ENCODE measurements at places on chromosomes 5 and 9.
A peak's percentile ranks its signal among the peaks of the same experiment; 100 is the strongest.

- DNase-seq = no peak
These were observed 66.3 kb upstream of the RAI14 start for GRCh38 chr5:34589832-34590231.

DNA sequence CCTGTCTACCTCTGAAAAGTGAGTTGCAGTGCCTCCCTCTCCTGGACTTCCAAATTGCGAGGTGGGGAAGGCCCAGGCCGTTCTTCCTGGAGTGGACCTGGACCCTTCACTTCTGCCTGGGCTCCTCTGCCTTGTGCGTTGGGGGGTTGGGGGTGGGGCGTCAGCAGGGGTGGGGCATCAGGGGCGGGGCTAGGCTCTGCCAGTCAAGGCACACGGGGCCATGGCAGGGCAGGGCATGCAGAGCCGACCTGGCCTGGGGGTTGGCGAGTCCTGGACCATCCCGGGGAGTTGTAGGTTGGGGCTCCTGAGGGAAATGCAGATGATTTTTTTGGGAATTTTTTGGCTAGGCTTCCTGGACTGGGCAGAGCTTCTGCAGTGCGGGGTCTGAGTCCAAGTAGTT, 87.1 kb downstream of the EHMT1 start:
- DNase-seq = no peak

- no peak for DNase-seq
These were observed 5.6 kb downstream of the SLC2A8 start for GRCh38 chr9:127402401-127403090.

DNA sequence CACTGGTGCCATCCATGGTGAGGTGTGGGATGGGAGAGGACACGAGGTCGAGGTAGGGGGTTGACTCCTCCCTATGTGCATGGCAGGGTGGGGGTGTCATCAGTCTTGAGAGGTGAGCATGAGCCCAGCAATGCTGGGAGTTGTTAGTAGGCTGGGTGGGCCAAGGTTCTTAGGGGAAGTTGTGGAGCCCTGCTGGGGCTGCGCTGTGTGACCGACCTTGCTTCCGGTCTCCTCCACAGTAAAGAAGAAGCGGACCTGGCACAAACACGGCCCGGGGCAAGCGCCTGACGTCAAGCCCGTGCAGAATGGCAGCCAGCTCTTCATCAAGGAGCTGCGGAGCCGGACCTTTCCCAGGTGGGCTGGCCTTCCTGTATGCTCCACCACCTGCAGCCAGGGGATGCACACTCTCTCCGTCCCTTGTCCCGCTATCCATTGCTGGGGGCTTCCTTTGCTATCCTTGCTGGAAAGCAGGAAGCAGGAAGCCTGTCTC, 59.8 kb downstream of the PHF2 start:
- no peak for DNase-seq

DNA sequence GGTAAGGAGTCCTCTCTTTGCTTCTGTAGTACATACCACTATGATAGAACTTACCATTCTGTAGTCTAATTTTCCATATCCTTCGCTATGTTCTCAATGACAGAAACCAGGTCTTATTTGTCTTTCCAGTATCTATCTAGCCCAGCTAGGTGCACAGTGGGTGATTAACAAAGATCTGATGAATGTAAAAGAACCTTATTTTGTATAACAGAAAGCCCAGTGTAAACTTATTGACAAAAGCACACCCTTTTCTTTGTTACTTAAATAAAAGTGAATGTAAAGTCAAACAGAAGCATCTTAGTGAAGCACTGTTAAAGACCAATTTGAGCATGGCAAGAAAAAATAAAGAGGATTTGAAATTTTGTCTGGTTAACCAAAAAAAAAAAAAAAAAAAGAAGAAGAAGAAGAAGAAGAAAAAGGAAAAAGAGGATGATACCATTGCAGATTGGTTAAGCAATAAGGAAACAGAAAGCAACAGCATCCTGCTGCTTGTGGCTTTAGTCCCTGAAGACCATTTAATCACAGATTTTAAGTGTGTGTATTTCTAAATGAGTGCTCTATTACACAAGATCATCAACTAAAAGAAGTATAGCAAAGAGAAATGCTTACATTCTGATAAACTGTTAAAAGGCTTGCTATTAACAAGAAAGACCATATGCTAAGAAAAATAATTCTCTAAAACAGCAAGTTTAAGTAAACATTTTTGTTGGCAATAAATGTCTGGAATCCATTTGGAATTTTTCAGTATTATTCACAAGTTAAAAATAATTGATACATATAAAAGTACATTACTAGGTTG, 21.2 kb downstream of the MEGF9 start:
- DNase-seq = peak; percentile 11

DNA sequence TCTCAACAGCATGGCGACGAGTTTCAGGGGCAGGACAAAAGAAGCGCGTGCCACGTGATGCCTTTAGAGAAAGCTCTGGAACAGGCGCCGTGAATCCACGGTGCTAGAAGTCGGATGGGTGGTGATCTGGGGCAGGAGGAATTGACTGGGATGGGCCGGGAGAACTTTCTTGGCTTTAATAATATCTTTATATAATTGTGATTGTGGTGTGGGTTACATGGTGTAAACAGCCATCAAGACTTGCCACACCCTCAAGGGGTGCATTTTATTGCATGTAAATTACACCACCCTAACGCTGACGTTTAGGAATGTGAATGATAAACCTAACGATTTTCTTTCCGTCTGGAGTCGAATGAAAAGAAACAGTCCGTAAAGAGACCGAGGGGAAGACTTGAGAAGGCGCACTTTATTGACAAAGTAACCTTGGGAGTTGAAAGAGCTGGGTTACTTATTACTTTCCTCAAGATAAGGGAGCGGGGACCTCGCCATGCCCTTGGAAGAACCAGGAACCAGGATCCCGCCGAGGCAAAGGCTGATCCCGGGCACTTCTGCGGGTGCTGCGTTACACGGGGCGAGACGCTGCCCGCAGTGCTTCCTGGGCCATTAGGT, 8.5 kb downstream of the NRARP start:
- no peak for DNase-seq

DNA sequence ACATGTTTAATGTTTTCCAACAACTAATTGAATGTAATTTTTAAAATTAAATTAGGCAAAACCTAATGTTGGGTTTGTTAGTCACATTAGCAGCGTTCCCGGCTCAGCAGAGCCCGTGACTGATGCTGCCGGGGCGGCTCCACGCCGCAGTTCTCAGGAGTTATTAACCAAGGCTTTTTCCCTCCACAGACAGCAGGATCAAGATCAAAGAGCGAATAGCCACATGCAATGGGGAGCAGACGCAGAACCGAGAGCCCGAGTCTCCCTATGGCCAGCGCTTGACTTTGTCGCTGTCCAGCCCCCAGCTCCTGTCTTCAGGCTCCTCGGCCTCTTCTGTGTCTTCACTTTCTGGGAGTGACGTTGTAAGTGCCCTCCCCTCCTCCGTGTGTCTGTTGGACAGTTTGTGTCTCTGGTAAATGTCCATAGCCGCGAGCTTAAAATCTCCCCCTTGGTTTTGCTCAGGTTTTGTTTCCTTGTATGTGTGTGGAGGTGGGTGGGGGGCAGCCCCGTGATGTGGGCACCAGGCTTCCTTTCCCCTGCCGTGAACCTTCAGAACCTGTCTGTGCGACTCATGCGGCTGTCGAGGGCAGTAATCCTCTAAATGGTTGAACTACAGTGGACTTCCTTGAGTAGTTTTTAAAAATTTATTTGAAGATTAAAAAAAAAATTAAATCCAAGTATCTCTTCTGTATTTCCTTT, 37.1 kb downstream of the TENT4A start:
- DNase-seq = no peak

- peak; percentile 53 for DNase-seq
These were observed 76.4 kb downstream of the OSMR start for GRCh38 chr5:38922199-38922598.

DNA sequence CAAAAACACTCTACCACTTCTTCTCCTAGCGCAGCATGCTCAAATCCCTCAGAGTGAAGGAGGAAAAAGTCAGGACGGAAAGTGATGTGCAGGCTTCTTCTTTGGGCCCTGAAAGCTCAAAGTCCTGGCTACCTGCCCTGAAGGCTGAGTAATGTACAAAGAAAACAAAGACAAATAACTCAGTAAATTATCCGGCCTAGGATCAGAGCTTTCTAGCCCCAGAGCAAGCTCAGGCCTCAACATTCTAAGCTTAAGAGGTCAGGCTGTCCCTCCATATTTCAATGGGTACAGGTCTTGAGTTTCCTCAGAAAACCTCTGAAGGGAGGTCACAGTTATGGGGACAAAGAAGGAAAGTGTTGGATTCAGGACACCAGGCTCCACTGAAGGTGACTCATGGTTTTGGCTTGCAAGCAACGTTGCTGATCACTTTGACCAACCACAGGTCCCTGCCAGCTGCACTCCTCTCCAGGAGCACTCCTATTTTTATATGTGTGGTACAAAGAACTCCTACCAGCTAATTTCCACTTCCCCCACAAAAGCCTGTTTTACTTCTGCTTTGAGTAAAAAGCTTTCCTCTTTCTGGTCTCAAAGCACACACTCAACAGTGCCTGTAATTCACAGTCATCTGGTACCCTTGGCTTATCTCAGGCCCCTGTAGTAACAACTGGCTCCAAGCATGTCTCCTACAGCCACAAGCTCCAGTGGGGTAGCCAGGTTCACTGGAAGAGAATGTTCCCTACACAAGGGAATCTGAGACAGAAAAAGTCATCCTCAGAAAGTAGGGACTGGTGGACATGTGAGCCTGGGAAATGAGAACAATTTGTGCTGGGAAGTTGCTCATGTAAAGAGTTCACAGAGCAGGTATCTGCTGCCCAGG, 115.7 kb downstream of the UGCG start:
- peak; percentile 23 for DNase-seq

GRCh38 chr5:112216140-112216539, 202.9 kb downstream of the EPB41L4A start:
- DNase-seq = no peak

GRCh38 chr9:98708103-98708932, 417 bp downstream of the GABBR2 start:
- DNase-seq = no peak

DNA sequence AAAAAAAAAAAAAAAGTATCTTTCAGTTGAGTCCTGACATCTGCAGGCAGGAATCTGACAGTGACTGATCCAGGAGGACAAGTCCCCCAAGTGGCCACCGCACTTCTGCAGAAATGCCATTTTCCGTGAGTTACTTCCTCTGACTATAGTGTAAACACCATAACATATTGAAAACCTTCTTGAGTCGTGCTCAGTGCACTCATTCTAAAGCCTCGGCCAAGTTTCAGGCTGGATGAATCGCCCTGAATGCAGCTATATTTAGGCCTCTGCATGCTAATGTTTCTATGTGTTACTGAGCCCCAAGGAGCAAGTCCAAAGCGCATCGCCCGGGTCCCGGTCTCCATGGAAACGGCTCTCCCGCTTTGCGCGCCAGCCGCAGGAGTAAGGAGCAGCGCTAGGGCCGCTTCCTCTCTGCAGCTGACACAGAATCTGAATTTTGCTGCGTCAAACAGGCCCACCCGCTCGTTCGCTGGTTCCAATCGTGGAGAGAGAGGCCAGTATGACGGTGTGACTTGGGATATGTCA, 335.4 kb downstream of the MSX2 start:
- peak; percentile 2 for DNase-seq

DNA sequence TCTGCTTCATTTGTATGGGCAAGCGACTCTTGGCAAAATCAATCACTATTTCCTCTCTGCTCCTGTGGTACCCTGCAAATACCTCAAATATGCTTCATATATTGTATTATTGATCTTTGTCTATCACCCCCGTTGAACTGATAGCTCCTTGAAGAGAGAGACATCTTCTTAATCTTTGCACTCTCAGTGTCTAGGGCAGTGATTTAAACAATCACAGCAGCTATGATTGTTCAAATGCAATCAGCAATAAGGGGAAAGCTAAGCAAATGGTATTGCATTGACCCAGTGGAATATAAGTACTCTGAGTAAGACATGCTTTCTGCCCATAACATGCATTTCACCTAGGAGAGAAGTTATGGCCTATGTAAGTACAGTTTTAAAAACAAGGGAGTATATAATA, 90.2 kb downstream of the SUSD1 start:
- DNase-seq = no peak

DNA sequence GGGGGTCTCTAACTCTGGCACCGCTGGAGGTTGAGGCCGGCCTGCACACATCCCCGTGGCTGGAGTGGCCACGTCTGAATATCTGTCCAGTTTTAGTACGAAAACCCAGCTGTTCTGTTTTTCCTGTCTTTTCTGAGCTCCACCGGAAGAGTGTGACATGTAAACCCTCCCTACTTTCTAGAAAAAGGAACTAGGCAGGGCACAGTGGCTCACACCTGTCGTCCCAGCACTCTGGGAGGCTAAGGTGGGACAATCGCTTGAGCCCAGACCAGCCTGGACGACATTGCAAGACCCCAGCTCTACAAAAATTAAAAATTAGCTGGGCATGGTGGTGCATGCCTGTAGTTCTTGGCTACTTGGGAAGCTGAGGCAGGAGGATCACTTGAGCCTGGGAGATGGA, 8.2 kb upstream of the PHYKPL start:
- no peak for DNase-seq

GRCh38 chr9:6055216-6055615, 39.8 kb upstream of the RANBP6 start:
- peak; percentile 92 for DNase-seq

DNA sequence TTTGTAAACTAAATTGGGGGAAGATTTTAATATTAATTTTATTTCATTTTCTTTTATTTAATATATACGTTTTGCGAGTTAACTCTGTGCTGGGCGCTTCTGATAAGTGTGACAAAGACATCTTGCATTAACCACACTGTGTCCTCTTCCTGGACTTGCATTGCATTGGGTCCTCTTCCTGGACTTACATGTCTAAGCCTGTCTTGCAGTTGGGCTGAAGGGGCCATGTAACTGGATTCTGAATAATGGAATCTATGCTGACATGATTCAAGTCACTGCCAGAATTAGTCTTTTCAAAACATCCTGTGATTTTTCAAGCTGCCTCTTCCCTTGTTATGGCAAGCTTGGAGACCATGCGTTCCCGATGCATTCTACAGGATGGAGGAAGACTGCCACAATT, 122.6 kb downstream of the TRIM32 start:
- DNase-seq = no peak

DNA sequence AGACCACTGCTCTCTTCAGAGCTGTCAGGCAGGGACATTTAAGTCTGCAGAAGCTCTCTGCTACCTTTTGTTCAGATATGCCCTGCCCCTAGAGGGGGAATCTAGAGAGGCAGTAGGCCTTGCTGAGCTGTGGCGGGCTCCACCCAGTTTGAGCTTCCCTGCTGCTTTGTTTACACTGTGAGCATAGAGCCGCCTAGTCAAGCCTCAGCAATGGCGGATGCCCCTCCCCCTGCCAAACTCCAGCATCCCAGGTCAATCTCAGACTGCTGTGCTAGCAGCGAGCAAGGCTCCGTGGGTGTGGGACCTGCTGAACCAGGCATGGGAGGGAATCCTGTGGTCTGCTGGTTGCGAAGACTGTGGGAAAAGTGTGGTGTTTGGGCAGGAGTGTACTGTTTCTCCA, 59.9 kb downstream of the CAVIN4 start:
- no peak for DNase-seq

DNA sequence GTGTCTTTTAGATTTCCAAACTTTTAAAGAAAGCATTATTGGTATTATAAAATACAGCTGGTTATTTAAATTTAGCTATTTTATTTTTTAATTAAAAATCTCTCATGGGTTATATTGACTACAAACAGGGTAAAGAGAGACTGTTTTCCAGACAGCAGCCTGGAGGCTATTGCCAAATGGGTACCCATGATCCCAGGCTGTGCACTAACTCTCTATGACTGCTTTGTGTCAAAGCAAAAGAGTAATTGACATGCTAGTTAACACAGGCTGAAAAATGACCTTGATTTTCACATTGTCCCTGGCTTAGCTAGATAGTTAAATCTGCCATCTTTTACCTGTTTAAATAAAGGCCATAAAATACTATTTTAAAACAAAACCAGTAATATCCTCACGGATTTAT, 589.7 kb downstream of the ANXA1 start:
- DNase-seq = no peak

- no peak for DNase-seq
These were observed 221.1 kb upstream of the NUDT12 start for GRCh38 chr5:103783669-103784068.

GRCh38 chr5:143761663-143762062, 50.3 kb upstream of the HMHB1 start:
- no peak for DNase-seq

Measured in NAMALWA (cell line).